ENCODE measurements at places on chromosomes 4 and X. TPM values are rescaled to one million over a fixed set of nuclear protein-coding genes. Genes with fewer than 3 reads are reported as not detected.

The TMEM255A gene
- not detected for total RNA-seq

GRCh38 chr4:183078634-183079033, 20.4 kb upstream of the WWC2 start:
- no peak overlapping the region for H3K27ac ChIP-seq
- H3K27me3 ChIP-seq: no peaks in the 10 kb centered on the region
- no peak overlapping the region for H3K4me3 ChIP-seq

The RAB9B gene
- total RNA-seq: 1.5 TPM

DNA sequence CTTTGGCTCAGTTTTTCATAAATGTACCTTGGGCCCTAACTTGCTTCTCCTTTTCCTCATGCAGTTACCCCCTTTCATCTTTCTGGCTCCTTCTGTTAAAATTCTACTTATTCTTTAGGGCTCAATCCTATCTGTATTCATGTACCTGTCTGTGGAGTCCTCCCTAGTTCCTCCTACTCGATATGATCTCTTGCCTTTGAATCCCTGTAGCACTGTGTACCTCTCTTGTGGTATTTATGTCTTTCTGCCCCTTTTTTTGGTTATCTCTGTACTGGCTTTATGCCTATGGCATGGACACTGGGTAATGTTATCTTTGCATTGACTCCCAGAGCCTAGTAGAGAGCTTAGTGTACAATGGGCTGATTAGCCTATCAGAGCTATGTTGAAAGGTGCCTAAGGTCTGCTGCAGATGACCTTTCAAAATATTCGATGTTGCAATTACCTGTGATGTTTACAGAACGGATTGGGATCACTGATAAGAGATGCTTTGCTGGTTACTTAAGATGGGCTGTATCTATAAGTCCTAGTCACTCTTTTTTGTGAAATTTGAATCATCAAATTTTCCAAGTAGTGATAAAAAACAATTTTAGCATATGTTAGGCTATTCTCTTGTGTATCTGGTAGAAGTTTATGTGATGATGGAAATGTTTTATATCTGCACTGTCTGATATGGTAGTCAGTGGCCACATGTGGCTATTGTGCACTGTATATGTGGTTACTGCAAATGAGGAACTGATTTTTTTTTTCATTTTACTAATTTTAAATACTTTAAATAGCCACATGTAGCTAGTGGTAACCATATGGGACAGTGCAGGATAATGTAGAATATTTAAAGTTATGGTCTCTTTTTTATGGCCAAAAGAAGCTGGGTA, 33.5 kb downstream of the TMEM164 start:
- no peak for DNase-seq
- H3K4me3 ChIP-seq: no peak overlapping the region
- H3K4me1 ChIP-seq: peaks cover 35% of the 10 kb centered on the region
- H3K27me3 ChIP-seq: no peaks in the 10 kb centered on the region
- H3K36me3 ChIP-seq: no peaks in the 10 kb centered on the region

The TMPRSS11D gene
- not detected for total RNA-seq

The NPY1R gene
- total RNA-seq: 6.9 TPM

DNA sequence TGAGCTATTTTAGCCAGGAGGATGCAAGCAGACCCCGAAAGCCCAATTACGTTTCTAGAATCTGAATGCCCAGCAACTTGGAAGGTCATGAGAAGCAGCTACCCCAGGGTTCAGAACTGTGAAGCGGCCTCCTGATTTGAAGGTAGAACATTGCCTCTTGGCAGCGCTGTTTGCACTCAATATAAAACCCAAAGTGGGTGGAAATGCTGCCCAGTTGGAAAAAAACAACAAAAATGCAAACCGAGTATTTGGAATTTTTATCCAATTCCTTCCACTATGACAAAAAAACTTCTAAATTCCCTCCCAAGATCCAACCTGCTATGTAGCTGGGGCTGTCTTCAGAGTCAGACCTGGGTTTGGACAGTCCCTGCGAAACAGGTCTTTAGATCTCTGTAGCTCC, 103.3 kb upstream of the RBPJ start:
- H3K27me3 ChIP-seq: peaks cover 31% of the 10 kb centered on the region
- no peak for DNase-seq
- no peak overlapping the region for H3K27ac ChIP-seq
- H3K4me1 ChIP-seq: peaks cover 34% of the 10 kb centered on the region
- no peaks in the 10 kb centered on the region for H3K36me3 ChIP-seq

DNA sequence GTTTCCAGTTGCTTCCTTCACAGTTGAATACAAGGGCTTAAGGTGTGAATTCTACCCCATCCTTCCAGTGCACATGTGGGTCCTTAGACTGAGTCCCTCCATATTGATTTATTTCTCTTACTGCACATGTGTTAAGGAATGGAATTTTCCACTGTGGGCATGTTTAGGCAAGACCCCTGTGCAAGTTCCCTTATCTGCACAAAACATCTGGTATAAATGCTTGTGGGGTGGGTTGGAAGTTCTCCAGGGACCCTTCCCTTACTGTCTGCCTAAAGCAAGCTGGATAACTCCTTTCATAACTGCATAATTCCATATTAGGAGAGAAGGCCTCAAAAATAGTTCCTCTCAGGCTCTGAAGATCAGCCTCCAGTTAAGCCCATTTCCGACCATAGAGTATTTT, 570.9 kb downstream of the ADGRL3 start:
- peaks cover 4% of the 10 kb centered on the region for H3K36me3 ChIP-seq
- no peaks in the 10 kb centered on the region for H3K27me3 ChIP-seq
- no peaks in the 10 kb centered on the region for H3K4me1 ChIP-seq
- no peak for DNase-seq
- no peak overlapping the region for H3K4me3 ChIP-seq
- no peak overlapping the region for H3K27ac ChIP-seq

- DNase-seq: no peak
- H3K36me3 ChIP-seq: no peaks in the 10 kb centered on the region
- H3K27me3 ChIP-seq: no peaks in the 10 kb centered on the region
- no peak overlapping the region for H3K4me3 ChIP-seq
- H3K27ac ChIP-seq: no peak overlapping the region
These were observed 61.8 kb downstream of the DMD start for GRCh38 chrX:33149580-33149979.

The MBTPS2 gene
- total RNA-seq: 29.7 TPM

DNA sequence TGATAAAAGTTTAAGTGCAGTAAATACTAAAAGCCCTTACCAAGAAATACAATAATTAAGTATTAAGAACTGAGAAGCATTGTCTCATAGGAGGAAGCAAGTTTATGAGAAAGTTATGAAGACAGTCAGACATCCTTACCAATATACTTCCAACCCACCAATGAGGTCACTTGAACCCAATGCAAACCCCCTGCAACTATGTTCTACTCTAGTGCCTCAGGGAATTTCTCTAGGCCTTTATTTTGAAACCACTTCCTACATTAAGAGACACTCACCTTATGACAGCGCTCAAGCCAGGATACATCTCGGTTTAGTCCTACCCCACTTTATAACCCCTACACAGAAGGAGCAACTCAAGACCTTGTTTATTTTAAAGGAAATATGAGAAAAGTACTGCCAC, 61.3 kb downstream of the STPG2 start:
- H3K36me3 ChIP-seq: no peaks in the 10 kb centered on the region
- H3K27me3 ChIP-seq: no peaks in the 10 kb centered on the region
- no peak for DNase-seq
- H3K4me3 ChIP-seq: no peak overlapping the region
- H3K27ac ChIP-seq: no peak overlapping the region

DNA sequence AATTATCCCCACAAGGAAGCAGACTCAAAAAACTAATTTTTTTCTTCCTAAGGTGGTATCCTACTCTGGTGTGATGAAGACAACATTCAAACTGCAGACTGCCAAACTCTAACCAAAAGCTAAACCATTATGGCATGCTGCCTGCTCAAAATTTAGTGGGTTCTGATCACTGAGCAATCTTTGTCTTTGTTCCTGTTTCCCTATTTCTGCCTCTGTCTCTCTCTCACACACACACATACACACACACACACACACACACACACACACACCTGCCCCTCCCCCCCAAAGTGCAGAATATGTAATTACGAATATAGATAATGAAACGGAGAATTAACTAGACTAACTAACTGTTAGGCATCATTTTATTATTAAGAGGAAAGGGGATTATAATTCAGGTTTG, 1278.6 kb downstream of the PCDH7 start:
- H3K4me3 ChIP-seq: no peak overlapping the region
- no peaks in the 10 kb centered on the region for H3K36me3 ChIP-seq
- H3K27ac ChIP-seq: no peak overlapping the region

The FSTL5 gene
- total RNA-seq: not detected

DNA sequence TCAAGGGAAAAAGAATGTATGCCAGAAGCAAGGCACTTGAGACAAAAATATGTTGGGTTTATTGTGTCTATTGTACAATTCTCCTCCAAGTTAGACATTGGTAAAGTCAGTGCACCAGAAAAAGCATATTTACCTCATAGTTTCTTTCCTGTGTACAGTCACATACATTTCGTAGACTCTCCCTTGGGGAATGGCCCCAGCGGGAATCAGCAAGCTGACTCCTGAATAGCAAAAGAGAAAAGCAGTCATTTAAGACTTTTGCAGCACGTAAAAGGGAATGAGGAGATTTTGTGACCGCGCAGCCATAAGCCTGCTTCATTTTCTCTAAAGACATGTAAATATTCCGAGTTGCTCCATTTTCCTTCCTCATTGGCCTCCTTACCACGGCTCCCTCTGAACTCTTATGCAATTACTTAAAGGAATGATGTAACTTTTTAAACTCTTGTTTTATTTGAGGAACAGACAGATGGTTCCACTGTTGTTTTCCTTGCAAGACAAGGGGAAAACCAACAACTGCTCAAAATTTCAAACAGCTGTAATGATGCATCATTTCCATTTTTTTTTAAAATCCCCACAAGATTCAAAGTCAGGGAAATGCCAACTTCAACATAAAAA, 332.7 kb downstream of the UNC5C start:
- H3K36me3 ChIP-seq: no peaks in the 10 kb centered on the region
- H3K27ac ChIP-seq: no peak overlapping the region
- H3K4me3 ChIP-seq: no peak overlapping the region
- H3K27me3 ChIP-seq: no peaks in the 10 kb centered on the region

DNA sequence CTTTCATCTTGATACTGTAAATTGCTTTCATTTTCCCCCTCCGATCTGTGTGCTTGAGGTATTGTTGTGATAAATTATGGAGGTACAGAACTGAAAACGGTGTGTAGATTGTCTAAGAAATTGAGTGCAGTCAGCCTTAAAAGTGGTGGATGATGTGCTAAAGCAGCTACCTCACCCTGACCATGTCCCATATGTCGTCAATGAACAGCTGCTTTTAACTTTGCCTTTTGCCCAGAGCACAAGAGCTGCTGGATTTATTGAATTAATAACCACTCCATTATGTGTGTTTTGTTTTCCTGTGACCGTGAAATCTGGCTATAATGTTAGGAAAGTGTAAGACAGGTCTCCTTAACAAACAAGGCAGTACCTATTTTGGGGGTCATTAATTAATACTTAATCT, 581.9 kb upstream of the PITX2 start:
- H3K4me3 ChIP-seq: peak overlapping the region; percentile 22
- H3K27me3 ChIP-seq: no peaks in the 10 kb centered on the region
- peaks cover 9% of the 10 kb centered on the region for H3K4me1 ChIP-seq
- H3K36me3 ChIP-seq: no peaks in the 10 kb centered on the region
- DNase-seq: no peak
- no peak overlapping the region for H3K27ac ChIP-seq

DNA sequence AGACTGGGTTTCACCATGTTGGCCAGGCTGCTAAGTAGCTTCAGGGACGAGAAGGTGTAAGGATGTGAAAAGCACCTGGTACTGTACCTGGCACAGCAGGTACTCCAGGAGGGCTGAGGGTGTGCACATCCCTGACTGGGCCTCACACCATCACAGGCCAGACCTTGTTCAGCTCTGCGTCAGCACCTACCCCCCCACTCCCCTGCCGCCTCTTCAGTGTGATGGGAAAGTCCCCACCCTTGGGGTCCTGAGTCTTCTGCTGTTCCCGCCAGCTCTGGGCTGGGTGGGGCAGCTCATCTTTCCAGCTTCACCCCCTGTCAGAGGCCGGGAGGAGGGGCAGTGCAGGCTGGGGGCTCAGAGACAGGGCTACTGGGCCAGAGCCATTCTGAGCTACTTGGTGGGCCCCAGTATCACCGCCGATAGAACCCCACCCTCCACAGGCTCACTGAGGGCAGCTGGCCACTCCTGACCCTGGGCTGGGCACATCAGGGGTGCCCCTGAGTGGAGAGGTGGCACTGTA, 6.7 kb upstream of the SH3BP2 start:
- no peaks in the 10 kb centered on the region for H3K36me3 ChIP-seq
- no peaks in the 10 kb centered on the region for H3K4me1 ChIP-seq
- DNase-seq: no peak
- H3K27me3 ChIP-seq: peaks cover 12% of the 10 kb centered on the region

The EREG gene
- 422 TPM for total RNA-seq

The UCHL1 gene
- 19.3 TPM for total RNA-seq

GRCh38 chr4:132827522-132827921, 321.6 kb upstream of the PCDH10 start:
- no peaks in the 10 kb centered on the region for H3K4me1 ChIP-seq
- no peaks in the 10 kb centered on the region for H3K36me3 ChIP-seq
- no peak overlapping the region for H3K27ac ChIP-seq
- H3K27me3 ChIP-seq: no peaks in the 10 kb centered on the region

GRCh38 chrX:130051176-130051845, 59.0 kb downstream of the ELF4 start:
- no peak overlapping the region for H3K4me3 ChIP-seq
- DNase-seq: no peak
- H3K27ac ChIP-seq: no peak overlapping the region
- H3K4me1 ChIP-seq: no peaks in the 10 kb centered on the region

DNA sequence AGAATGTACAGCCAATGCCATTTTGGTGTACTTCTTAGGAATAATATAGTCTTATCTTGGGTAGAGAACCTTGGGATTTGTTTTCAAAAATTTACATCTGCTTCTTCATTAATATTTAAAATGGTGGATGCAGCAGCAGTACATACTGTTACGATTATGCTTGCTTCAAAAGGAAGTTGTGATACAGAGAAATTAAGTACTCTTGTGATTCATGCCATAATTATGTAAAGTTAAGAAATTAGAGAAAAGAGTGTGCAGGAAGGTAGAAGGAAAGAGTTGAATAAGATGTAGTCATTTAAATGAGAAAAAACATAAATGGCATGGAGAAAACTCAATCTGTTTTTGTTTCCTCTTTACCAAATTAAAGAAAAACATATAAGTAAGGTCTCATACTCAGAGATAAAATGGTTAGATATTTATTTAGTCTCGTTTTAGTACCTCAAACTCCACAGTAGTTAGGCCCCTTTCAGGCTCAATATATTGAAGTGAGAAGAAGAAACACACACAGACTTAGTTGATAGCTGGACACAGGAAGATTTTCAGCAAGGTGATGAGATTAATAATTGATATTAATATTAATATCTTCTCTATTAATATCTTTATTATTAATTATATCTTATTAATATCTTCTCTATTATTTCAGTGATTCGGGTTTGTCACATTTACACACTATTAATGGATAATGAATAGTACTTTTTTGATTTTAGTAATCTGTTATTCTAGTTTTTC, 70.1 kb upstream of the HPGD start:
- no peak for DNase-seq
- H3K4me1 ChIP-seq: no peaks in the 10 kb centered on the region
- no peaks in the 10 kb centered on the region for H3K36me3 ChIP-seq
- no peak overlapping the region for H3K27ac ChIP-seq
- no peak overlapping the region for H3K4me3 ChIP-seq

GRCh38 chr4:56791316-56791715, 30.2 kb downstream of the SPINK2 start:
- DNase-seq: no peak
- no peak overlapping the region for H3K4me3 ChIP-seq
- H3K36me3 ChIP-seq: no peaks in the 10 kb centered on the region

Measured in Calu3 (cell line).